ENCODE measurements at places on chromosomes 3 and 15.

GRCh38 chr3:183008303-183008702 lies 28.0 kb upstream of the DCUN1D1 start:
- no peak for DNase-seq

DNA sequence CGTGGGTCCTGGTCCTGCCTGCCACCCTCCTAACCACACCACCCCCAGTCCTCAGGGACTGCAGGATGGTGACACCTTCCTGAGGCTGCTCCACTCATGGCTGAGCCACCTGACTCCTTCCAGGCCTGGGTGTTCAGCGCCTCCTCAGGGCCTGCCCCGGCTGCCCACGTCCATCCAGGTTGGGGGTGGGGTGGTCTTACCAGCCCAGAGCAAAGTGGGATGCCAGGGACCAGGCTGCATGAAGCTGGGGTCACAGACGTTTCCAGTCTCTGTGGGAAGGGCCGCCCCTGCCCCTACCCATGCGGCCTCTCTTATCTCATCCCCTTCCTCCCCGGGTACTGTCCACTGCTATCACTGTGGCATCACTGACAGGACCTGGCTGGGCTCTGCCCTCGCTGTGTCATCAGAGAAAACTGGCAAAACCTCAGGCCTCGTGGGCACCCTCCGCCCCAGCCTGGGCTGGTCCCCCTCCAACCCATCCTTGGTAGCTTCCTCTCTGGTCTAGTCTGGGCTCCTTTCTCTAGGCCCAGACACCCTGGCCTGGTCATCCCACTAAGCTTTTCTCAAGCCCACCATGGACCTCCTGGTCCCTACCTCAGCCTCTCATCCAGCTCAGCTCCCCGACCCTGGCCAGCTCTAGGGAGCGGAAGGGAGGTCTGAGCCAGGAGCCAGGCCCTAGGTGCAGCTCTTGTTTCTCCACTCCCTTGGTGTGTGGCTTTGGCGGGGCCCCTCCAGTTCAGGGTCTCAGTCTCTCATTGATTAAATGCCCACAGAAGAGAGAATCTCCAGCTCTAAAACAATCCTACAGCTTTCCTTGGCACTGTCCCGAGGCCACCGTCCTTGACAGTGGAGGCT lies 32.9 kb downstream of the WNT7A start:
- no peak for DNase-seq

- no peak for DNase-seq
Observed at GRCh38 chr3:166435469-166436057, 598.3 kb upstream of the BCHE start.

DNA sequence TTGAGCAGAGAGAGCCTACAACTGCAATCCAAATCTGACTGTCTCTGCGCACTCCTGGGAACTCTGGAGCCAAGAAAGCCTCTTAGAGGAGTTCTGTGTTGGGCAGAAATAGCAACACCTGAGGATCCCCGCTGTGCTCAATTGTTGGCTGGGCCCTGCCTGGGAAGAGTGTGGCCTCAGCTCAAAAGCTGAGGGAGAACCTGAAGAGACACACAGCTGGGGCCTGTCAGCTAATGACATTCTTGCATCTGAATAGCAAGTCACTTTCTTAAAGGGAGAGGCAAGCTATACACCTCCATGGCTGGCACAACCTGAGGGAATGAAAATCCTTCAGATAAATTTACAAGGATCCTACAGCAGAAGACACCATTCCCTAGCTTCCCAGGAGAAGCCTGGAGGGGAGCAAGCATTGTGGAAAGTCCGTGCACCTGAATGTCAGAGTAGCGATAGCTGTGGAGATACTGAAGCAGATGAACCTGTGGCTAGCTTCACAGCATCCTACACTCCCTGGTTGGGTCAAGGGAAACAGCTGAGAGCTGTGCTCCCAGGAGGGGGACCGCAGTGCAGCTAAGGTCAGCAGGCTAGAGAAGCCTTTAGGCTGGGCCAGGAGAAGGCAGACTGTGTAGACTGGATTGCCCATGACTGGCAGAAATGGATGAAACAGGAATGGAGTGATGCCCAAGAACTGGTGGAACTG lies 159.9 kb upstream of the PFN2 start:
- DNase-seq, result no peak

GRCh38 chr3:171586274-171586673 lies 126.1 kb upstream of the TNIK start:
- DNase-seq, result no peak

DNA sequence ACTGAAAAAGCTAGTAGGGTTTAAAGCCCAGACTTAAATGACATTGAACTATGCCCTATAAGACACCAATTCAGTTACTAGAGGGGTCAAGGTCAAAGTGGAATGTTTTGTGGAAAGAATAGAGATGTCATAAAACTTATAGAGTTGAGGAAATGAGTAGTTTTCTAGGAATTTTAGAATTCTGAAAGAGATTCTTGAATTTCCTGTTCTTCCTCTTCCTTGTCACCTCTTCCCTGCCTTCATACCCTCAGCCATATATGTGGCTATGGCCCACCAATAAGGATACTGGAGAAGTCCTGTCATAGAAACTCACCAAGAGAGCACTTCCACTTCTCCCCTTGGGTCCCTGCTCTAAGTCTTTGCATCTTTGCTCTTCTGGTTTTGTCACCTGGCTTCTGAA lies 104.9 kb upstream of the TGFBR2 start:
- no peak for DNase-seq

DNA sequence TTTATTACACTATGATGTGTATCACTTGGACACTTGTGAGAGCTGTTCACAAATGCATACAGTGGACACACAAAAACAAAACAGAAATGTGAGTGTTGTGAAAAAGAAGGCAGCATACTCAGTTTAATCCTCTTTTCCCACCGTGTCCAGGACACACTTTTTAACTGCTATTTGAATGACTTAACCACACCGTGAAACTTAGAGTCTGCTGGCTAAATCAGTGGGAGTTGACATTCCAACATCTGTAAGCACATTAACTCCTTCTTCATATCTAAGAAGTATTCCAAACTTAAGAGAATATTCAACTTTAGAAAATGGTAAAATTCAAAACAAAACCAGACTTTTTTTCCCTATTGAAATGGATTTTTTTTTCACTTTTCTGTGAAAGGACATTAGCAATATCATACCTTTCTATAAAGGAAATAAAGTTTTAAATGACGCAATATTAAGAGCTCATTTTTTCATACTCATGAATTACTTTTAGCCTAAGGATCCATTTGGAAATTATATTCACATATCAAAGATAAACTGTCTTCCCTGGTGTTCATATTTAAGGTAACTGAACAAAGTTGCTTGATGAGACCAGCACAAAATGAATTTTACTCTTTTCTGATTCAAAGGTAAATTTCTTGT lies 316.6 kb downstream of the RBMS3 start:
- no peak for DNase-seq

GRCh38 chr3:79326642-79327041 lies 441.2 kb downstream of the ROBO1 start:
- DNase-seq, result no peak

DNA sequence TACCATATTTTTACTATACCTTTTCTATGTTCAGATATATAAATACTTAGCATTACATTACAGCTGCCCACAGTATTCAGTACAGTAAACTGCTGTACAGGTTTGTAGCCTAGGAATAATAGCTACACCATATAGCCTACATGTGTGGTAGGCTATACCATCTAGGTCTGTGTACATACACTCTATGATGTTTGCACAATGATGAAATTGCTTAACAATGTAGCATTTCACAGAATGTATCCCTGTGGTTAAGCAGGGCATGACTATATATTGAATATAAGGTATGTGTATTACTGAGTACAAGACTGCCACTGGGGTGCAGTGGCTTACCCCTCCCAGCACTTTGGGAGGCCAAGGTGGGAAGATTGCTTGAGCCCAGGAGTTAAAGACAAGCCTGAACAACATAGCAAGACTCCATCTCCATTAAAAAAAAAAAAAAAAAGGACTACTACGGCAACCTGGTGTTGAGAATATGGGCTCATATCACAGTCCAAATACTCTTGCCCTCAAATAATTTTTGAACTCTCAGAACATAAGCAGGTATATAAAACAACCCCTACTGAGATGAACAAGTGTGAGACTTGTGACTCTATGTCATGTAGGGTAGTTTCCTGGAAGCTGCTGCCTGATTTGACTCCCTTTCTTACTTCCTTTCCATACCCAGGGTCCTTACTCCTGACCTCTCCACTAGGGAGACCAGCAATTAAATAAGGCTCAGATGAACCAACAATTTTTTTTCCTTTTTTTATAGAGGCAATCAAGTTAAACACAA lies 4.8 kb downstream of the PPP1R14D start:
- no peak for DNase-seq

DNA sequence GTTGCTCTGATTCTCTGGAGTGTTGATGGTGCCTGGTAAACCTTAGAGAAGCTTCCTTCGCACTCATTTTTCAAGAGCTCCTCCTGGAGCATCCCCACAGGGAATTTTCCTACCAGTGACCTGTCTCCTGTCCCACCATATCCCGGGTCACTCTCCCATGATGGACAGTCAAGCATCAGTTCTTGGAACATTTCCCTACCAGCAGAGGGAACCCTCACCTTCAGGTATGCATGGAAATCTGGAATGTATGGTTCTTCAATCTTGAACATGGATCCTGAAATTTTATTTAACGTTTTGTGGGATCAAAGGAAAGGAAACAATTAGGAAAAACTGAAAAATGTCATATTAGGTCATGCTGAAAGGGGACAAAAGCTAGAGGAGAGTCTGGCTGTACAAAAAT lies 153.8 kb downstream of the SPATA16 start:
- DNase-seq, result no peak

- no peak for DNase-seq
Observed at GRCh38 chr3:31762097-31762764, 218.8 kb downstream of the OSBPL10 start.

DNA sequence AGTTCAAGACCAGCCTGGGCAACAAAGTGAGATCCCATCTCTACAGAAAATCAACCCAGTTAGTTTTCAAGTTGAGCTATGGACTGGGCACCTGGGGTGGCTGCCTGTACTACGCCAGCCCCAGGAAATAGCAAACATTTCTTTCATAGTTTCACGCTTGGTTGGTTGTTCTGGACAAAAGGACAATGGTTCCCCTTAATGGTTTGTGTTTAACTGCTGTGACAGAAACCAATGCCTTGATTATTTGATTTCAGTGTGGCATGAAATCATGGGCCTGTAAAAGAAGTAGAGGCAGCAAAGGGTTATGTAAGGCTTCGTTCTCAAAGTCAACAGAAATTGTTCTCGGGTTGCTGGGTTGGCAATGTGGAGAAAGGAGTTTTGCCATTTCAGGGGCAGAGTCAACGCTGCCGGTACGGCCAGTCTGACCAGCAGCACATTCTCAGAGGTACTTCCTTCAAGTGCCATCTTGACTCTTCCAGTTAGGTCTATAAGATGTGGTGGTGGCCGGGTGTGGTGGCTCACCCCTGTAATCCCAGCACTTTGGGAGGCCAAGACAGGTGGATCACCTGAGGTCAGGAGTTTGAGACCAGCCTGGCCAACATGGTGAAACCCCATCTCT lies 12.7 kb downstream of the LCMT2 start:
- no peak for DNase-seq

DNA sequence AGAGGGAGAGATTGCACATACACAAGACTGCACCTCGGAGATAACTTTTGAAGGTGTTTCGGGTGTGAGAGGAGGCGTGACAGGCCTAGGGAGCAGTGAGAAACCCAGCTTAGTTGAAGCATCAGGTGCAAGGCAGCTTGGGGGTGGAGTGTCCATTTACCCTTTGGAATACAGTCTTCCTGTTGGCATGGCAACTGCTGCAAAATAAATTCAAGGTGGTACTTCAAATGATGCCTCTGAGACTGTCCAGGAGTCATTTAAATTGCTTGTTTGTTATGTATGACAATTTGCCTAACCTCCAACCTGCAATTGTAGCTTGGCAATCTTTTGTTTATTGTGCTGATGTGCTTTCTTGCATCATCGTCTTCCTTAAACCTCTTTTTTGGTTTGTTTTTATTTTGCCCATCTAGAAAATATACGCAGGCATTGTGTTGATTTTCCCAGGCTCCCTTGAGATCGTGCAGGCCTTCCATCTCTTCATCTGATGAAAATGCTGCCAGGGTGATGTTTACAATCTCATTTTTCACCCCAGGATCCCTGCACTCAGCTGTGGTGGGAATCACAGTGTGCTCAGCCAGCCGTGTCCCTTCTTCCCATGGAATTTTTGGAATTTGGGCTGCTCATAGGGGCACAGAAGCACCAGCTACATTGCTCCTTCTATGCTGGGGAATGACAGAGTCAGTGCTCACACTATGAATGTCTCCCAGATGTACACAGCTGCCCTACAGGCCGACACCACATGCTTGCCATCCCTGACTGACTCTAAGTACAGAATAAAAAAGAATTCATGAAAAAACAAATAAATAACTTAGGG lies 583.1 kb upstream of the CFAP20DC start:
- DNase-seq, result no peak

DNA sequence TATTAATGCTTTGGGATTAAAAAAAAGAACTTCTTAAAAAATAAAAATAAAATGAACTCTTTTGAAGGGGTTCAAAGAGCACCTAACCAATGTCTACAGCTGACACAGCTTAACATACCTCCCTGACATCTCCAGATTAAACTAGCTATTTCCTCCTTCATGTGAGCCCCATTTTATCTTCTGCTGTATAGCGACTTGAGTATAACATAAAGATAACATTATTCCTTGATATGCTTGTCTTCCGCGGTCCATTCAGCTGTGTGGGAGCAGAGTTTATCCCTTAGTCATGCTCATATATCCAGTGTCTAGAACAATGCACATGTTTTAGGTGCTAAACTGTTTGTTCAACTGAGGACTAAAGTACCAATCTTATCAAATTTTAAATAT lies 7.8 kb upstream of the CHRM5 start:
- no peak for DNase-seq

- DNase-seq, result no peak
Observed at GRCh38 chr3:71511037-71511436, 72.5 kb downstream of the FOXP1 start.

GRCh38 chr3:13203398-13204176 lies 130.4 kb upstream of the IQSEC1 start:
- DNase-seq, result no peak

DNA sequence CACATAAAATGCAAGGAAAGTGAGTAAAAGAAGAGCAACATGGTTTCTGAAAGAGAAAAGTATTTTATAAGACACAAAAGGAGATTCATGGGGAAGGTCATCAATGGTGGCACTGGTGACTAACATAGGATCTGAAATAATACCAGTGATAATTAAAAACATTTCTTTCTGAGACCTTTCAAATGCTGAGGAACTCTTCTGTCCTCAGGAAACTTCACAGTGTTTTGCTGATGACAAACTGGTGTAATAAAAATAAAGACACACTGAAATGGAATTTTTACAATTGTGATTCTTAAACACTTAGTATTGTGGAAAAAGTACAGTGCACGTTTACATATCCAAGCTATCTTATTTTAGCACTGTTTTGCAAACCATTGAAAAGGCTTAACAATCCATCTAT lies 80.4 kb upstream of the ZBTB20 start:
- DNase-seq, result no peak

Measured in GF-D8 (cell line).